Frontal cortex (tissue), 4 donors: ENCODE measurements at places on chromosomes 3 and 15. TPM values are rescaled to one million over a fixed set of nuclear protein-coding genes. Genes with fewer than 3 reads are reported as not detected.

DNA sequence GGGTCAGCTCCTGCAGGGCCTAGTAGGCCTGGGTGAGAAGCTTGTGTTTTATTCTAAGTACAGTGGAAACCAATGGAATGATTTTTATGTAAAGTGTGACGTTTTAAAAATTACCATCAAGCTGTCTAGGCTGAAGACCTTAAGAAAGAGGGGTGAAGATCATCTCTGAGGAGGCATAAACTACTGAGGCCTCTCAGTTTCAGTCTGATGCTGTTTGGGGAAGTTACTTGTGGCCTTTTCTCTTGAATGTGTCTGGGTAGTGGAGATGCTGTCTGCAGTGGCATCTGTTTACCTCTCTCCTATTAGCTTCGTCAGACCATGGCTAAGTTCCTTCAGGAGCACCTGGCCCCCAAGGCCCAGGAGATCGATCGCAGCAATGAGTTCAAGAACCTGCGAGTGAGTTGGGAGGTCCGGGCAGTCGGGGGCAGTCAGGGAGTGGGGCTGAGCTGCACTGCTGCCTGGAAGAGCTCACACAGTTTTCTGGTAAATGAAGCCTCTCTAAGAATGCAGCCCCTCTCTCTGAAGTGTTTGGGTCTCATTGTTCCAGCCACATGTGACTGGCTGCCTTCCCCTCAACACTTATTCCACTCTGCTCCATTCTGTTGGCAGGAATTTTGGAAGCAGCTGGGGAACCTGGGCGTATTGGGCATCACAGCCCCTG lies 1.9 kb downstream of the IVD start:
- no peak for DNase-seq

DNA sequence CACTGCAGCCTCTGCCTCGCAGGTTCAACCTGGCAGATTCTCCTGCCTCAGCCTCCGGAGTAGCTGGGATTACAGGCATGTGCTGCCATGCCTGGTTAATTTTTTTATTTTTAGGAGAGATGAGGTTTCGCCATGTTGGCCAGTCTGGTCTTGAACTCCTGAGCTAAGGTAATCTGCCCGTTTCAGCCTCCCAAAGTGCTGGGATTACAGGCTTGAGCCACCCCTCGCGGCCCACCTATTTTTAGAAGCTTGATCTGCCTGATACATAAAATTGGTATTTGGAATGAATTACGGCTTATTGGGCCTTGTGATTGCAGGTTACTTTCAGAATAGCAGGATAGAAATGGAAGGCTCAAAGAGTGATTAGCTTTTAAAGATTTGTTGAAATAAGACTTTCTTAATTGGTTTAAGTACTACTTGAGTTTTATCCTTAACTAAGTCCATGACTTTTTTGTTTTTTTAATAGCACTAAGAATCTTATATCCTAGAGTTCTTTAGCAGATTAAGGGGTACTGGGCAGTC lies 25.0 kb downstream of the GMPS start:
- no peak for DNase-seq

DNA sequence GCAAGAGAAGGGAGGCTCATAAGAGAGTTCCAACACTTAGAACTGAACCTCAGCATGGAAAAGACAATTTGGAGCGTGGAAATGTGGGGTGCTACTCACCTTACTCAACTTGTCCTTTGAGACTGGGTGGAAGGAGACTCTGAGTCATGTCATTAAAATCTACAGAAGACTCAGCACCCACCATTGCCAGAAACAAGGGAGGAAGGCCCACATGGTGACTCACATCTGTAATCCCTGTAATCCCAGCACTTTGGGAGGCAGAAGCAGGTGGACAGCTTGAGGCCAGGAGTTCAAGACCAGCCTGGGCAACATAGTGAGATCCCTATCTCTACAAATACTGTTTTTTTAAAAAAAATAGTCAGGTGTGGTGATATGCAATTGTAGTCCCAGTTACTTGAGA lies 161.9 kb upstream of the UBE3A start:
- DNase-seq: no peak

DNA sequence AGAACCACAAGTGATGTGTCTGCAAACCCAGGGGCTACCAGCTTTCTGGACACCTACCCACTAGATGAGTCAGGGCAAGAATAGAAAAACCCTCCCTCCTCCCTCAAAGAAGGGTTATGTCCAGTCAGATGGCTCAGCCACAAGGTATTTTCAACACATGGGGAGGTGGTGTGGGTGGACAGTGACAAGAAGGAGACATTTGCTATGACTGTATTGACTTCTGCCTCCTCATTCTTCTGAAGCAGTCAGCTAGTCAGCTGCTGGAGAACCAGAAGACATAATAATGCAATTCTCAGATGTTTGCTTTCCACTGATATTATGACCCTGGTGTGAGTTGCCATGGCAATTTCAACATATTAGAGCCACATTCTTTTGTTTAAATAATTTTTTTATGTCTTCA lies 66.7 kb upstream of the GOLGA8B start:
- no peak for DNase-seq

- no peak for DNase-seq
These were observed 8.2 kb downstream of the PCSK6 start for GRCh38 chr15:101481381-101481705.

The ROBO1 gene
- total RNA-seq: 296 TPM

GRCh38 chr15:88023914-88024313 lies 232.6 kb downstream of the NTRK3 start:
- no peak for DNase-seq

The DNAH12 gene
- total RNA-seq: 0.82 TPM
